ENCODE measurements at places on chromosomes 3 and 15.

- DNase-seq, result no peak
Observed at GRCh38 chr3:178308771-178309170, 227.5 kb upstream of the KCNMB2 start.

- DNase-seq, result no peak
Observed at GRCh38 chr15:36682101-36682500, 102.7 kb downstream of the CDIN1 start.

- no peak for DNase-seq
Observed at GRCh38 chr15:101023501-101024072, 104.4 kb downstream of the LRRK1 start.

DNA sequence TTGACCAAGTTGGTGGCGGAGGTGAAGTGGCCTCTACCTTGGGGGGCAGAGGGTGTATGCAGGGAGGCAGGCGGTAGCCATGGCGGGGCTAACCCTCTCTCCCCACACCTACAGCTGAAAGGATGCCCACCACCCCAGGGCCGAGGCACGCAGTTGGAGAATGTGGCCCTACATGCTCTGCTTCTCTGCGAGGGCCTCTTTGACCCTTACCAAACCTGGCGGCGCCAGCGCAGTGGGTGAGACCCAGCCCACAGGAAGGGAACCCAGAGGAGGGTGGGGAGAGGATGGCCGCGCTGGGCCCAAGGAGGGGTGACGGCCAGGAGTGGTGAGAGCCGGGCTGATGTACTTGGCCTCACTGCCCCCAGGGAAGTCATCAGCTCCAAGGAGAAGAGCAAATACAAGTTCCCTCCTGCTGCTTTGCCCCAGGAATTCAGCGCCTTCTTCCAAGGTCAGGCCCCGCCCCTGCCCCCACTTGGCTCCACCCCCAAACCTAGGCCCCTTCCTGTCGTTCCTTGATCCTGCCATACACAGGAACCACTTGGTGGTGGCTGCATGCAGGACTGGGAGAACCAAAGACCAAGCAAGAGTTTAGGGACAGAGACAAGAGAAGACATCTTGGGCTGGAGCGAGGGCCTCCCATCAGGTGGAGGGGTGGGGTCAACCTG is 9.8 kb downstream of the NBEAL2 start:
- DNase-seq, result no peak

- no peak for DNase-seq
Observed at GRCh38 chr3:24196526-24196925, 251.4 kb downstream of the NR1D2 start.

GRCh38 chr3:46607603-46608028 is 4.7 kb upstream of the FAM240A start:
- no peak for DNase-seq

GRCh38 chr15:59017449-59017848 is 30.0 kb downstream of the RNF111 start:
- no peak for DNase-seq

Measured in GF-D8 (cell line).